ENCODE measurements at places on chromosomes 4 and X. TPM values are rescaled to one million over a fixed set of nuclear protein-coding genes. Genes with fewer than 3 reads are reported as not detected.

GAB3 gene
- 7.2 TPM for polyA plus RNA-seq

RADX gene
- polyA plus RNA-seq, result 1.4 TPM

WDR17 gene
- polyA plus RNA-seq, result 0.23 TPM

TACC3 gene
- polyA plus RNA-seq, result 6.3 TPM

NALF2 gene
- 41.6 TPM for polyA plus RNA-seq

MRFAP1L1 gene
- 69.9 TPM for polyA plus RNA-seq

CCDC149 gene
- 9.9 TPM for polyA plus RNA-seq

GRIA3 gene
- 0.07 TPM for polyA plus RNA-seq

N4BP2 gene
- 0.57 TPM for polyA plus RNA-seq

TRPC5OS gene
- not detected for polyA plus RNA-seq

BEND2 gene
- 0.11 TPM for polyA plus RNA-seq

MOB1B gene
- polyA plus RNA-seq, result 7.2 TPM

KCNIP4 gene
- polyA plus RNA-seq, result not detected

KIAA1210 gene
- 0.04 TPM for polyA plus RNA-seq

RBM47 gene
- polyA plus RNA-seq, result 0.91 TPM

CABS1 gene
- not detected for polyA plus RNA-seq

GPM6B gene
- polyA plus RNA-seq, result 4.8 TPM

OPHN1 gene
- 9.6 TPM for polyA plus RNA-seq

LARP1B gene
- polyA plus RNA-seq, result 12.8 TPM

AVPR2 gene
- polyA plus RNA-seq, result 4.0 TPM

SLC4A4 gene
- 3.7 TPM for polyA plus RNA-seq

GRCh38 chrX:132614297-132614696 lies 125.5 kb upstream of the MBNL3 start:
- DNase-seq, result no peak

GRCh38 chrX:17802756-17803155 lies 58.3 kb downstream of the RAI2 start:
- DNase-seq, result no peak

- DNase-seq, result no peak
Measured at GRCh38 chr4:188396037-188396436, 256.8 kb downstream of the TRIML1 start.

DNA sequence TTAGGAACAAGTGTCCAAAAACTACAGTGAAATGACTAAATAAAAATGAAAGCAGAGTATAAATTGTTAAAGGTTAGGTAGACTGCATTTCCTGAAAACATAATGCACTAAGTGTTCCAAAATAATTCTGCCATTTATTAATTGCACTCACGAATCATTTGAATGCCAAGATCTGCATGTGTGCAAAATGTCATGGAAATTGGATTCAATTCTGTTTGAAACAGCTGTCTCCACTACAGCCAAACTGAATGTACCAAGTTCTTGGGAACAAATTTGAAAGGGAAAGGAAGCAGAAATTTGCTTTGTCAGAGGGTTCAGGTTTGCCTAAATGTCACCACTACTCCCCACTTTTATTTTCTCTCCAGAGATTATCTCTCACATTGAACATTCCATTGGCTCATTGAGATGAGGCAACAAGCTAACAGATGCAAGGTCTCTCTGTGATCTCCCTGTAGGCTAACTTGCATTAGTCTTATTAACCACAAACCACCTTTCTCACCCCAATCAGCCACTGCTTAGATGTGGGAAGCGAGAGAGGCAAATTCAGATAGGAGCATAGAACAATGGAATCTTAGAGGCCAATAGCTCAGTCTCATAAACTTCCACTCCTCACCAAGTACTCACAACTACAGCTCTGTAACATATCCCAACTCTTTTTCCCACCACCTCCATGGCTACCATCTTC lies 226.6 kb downstream of the KDR start:
- no peak for DNase-seq

GRCh38 chr4:41791557-41791956 lies 43.0 kb upstream of the PHOX2B start:
- DNase-seq, result no peak

DNA sequence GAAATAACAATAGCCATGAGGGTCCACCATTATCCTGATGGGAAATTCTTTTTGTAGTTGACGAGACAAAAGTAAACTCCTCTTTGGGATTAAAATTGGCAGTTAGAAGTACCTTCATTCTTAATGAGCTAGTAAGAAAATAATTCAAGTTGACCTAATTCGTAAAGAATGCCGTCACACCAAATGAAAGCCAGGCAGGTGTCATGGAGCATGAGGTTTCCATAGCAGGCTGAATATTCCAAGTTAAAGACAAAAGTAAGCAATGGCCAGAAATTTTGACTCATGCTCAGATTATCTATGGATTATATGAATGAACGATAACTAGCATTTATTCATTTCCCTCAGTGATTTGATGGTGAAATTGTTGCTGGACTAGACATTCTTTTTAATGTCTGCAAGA lies 192.2 kb upstream of the FAT1 start:
- DNase-seq, result no peak

- no peak for DNase-seq
Measured at GRCh38 chr4:112508356-112508755, 7.6 kb downstream of the NEUROG2 start.

DNA sequence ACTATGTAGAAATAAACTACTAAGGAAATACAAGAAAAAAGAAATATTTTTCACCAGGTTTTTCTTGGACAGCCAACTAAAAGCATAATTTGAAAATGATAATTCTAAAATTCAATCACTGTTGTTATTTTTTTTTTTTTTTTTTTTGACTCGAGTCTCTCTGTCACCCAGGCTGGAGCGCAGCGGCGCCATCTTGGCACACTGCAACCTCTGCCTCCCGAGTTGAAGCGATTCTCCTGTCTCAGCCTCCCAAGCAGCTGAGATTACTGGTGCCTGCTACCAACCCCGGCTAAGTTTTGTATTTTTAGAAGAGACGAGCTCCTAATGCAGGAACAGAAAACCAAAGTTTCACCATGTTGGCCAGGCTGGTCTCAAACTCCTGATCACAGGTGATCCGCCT lies 122.3 kb upstream of the UGT8 start:
- DNase-seq, result no peak

GRCh38 chr4:128357286-128357685 lies 69.7 kb upstream of the PGRMC2 start:
- no peak for DNase-seq

DNA sequence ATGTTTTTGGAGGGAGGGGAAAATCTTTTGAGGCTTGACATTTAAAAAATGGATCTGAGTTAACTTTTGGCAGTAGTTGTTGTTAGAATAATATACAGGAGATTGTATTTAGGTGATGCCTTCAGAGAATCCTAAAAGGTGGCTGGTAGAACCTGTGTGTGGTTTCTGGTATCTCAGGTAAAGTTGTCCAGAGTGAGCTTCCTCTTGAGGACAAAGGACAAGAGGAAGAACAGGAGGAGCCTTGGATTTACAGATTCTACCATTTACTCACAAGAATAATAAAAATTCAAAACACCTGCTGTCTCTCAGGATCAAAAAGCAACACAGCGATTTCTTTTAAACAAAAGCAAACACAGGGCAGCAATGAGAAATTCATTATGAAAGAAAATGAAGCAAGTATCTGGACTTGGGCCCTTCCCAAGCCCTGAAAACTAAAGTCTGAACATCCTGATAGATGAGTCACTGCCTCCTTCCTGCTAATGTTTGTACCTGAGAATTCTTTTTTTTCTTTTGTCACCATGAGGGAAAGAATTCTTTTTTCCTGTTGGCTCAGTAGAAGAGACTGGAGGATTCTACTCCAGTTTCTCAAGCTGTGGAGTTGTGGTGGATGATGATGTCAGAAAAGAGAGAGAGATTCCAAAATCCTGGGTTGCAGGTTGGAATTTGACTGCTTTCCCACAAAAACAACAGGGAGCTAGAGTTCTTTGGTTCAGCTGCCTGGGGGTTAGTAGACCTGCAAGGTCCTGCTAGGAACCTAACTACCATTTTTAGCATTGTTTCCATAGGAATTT lies 31.5 kb upstream of the RAPGEF2 start:
- DNase-seq, result no peak

DNA sequence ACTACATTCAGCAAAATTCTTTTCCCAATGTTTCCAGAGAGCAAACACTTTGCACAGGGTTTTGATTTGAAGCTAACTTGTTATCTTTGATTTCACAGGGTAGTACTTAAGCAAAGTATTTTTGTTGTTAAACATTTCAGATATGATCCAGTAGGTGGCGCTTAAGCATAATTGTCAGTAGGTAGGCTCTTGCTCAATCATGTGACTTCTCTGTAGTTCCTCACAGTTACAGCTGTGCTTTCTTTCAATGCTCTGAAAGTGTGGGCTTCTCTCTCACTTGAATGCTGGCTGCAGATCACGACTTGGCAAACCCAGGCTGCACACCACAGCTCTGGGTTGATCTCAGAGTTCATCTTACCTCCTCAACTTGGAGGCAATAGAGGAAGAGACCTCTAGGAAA lies 1016.5 kb downstream of the SH3BGRL start:
- no peak for DNase-seq

DNA sequence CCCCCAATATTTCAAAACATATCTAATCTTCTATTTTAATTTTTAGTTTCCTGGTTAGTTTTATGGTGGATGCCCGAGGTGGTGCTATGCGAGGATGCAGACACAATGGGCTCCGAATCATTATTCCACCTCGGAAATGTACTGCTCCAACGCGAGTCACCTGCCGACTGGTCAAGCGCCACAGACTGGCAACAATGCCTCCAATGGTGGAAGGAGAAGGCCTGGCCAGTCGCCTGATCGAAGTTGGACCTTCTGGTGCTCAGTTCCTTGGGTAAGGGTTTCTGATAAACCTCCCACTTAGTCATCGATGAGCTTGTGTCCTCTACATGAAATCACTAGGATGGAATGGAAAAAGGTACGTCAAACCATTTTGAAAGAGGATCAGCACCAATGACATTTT lies 280.7 kb downstream of the ANK2 start:
- DNase-seq, result no peak

GRCh38 chr4:67437974-67438713 lies 107.2 kb downstream of the CENPC start:
- no peak for DNase-seq

DNA sequence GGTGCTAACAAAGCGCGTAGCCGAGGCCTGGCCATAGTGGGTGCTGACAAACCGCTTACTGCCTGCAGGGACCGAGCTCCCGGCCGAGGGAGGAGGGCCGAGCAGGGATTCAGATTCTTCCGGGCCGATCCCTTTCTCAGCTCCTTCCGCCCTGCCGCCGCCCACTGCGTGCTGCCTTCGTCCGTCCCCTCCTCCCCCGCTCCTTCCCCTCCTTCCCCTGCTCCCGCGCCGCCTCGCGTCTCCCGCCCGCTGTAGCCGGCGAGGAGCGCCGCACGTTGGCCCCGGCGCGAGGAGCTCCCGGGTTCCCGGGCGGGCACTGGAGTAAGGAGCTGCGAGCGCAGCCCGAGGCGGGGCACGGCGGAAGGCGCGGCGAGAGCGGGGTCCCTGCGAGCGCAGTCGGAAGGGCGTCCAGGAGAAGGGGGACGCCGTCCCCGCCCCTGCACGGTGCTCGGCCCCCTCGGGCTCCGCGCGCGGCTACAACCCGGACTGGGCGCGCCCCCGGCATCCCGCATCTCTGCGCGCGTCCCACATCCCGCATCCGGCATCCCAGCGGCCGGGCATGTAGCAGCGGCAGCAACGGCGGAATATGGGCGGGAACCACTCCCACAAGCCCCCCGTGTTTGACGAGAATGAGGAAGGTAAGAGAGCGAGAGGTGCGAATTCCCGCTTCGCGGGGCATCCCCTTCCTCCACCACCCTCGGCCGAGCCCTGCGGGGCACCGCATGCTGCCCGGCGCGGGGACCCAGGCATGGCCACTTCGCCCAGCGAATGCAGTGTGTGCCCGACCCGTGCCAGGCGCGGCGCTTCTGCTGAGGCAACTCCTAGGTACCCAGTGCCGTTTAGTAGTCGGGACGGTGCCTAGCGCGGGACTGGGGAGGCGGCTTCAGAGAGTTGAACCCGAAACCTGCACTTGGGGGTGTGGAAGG lies at the start of gene STK32B:
STK32B (plus strand) TSS at position 203 of the 926 bp plus-strand sequence.
- peak; percentile 72 for DNase-seq
